A673 (cell line): ENCODE measurements at places on chromosomes 1 and 21.

GRCh38 chr1:51435878-51436277 is 83.2 kb downstream of the EPS15 start:
- DNase-seq = no peak

DNA sequence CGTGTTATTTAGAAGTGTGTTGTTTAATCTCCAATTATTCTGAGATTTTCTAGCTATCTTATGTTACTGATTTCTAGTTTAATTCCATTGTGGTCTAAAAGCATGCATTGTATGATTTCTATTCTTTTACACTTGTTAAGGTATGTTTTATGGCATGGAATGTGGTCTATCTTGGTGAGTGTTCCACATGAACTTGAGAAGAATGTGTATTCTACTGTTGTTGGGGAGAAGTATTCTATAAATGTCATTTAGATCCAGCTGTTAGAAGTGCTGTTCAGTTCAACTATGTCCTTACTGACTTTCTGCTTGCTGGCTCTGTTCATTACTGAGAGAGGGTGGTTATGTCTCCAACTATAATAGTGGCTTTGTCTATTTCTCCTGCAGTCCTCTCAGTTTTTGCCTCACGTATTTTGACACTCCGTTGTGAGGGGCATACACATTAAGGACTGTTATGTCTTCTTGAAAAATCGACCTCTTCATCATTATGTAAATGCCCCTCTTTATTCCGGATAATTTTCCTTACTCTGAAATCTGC is 12.0 kb upstream of the PLA2G5 start:
- DNase-seq = no peak

DNA sequence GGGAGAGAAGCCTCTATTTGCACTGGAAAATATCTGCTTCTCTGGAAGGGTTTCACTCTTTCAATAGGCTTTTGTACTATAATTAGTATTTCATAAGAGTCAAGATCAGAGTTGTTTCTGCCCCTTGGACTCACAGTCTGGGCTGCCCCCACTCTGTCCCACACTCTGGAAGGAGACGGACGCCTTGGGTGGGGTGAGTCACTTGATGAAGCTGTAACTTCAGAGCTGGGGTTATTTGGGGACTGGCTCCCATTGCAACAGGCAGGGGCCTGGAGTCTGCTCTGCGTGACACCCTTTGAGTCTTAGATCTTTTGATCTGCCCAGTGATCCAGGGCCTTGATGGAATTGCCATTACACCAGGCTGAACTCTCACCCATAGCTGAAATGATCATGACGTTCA is 4.0 kb upstream of the KCNA10 start:
- DNase-seq = no peak

GRCh38 chr1:200355801-200356200 is 54.0 kb downstream of the ZNF281 start:
- DNase-seq = no peak

DNA sequence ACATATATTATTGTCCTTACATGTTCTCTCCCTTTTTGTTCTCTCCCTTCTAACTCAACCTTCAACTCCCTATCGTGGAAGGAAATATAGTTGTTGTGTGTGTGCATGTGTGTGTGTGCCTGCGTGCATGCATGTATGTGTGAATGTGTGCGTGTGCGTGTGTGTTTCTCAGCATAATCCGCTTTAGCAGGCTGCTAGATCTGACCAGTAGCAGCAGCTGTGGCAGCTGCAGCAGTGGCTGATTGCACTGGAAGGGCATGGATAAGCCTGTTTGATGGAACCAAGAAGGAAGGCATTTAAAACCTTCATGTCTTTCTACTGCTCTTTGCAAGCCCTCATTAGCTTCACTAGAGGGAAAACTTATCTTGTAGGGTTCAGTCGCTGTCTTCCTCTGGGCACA is 65.6 kb upstream of the IRF2BP2 start:
- DNase-seq = no peak

DNA sequence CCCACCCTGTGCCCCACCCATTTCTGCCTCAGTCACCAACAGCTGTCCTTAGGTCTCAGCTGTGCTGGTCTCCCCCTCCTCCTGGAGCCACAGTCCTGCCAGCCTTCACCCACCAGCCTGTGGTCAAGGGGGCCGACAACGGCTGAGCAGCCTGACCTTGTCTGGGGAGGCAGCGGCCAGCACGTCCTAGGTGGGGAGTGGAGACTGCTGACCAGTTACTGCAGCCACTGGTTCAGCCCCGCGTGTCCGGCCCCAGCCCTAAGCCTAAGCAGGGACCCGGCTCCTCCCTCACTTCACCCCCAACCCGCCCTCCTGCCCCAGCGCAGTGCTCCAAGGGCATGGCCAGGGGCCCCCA is 79.2 kb downstream of the MORN1 start:
- no peak for DNase-seq

DNA sequence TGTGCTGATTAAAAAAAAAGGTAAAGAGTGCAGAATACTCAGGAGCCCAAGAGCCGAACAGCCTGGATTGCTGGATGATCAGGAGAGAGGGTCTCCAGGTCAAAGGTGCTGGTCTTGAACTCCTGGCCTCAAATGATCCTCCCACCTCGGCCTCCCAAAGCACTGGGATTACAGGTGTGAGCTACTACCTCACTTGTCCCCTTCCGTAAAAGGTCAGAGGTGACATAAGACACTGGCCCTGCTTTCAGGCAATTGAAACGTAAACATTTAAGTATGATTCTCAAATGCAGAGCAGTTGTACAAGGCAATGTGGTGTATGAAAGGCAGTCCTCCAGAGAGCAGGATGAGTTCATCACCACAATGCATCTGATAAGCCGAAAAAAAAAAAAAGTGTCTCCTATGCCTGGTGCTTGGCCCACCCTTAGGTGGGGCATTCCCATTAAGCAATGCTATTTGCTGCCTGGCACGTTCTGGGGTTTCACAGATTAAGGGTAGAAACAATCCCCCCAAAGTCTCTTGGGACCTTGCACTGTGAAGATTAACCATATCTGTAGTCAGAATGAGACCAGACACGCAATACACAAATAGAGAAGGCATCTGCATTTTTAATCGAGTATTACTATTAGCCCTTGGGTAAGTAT is 47.7 kb downstream of the PARP1 start:
- no peak for DNase-seq

- peak; percentile 99 for DNase-seq
These were observed at the start of gene DHDDS for GRCh38 chr1:26431979-26432695. Gene DHDDS (plus strand): TSS chr1:26432321. CDS start chr1:26432946, 625 bp downstream.

DNA sequence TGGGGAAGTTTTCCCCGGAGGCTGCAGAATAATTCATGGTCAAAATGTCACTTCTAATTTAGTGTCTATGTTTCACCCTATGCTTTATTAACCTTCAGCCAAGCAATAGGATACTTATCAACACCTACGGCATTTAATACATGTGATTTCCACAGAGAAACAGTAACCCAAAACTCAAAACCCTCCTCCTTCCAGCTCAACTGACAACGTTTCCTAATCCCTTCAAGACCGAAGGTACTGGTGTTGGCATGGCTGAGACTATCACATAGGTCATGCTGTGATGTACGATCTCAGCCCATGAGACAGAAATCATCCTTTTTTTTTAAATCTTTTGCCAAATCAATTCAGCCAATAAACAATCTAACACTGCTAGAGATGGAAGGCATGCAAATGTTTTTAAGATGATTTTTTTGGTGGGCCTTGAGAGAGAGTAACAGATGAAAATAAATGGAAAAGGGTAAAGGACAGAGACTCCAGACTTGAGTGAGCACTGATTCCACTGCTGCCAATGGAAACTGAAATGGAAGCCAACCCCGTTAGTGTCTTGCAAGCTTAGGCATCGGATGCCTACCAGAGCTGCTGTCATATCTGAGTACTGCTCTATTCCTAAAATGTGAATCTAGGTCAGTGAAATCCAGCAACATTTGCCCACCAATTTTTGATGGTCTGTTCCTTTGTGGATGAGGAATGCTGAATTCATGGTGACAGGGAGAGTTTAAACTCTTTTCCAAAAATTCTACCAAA is 63.4 kb upstream of the BCL10 start:
- DNase-seq = no peak

- no peak for DNase-seq
These were observed 8.6 kb downstream of the CLSTN1 start for GRCh38 chr1:9815150-9815549.

GRCh38 chr1:101520302-101520701 is 283.5 kb downstream of the S1PR1 start:
- peak; percentile 84 for DNase-seq

GRCh38 chr1:156464825-156465452 is 35.6 kb downstream of the MEF2D start:
- no peak for DNase-seq

GRCh38 chr1:22119626-22120468 is 23.1 kb downstream of the WNT4 start:
- DNase-seq = no peak

GRCh38 chr1:217078078-217078690 is 355.0 kb upstream of the ESRRG start:
- no peak for DNase-seq

DNA sequence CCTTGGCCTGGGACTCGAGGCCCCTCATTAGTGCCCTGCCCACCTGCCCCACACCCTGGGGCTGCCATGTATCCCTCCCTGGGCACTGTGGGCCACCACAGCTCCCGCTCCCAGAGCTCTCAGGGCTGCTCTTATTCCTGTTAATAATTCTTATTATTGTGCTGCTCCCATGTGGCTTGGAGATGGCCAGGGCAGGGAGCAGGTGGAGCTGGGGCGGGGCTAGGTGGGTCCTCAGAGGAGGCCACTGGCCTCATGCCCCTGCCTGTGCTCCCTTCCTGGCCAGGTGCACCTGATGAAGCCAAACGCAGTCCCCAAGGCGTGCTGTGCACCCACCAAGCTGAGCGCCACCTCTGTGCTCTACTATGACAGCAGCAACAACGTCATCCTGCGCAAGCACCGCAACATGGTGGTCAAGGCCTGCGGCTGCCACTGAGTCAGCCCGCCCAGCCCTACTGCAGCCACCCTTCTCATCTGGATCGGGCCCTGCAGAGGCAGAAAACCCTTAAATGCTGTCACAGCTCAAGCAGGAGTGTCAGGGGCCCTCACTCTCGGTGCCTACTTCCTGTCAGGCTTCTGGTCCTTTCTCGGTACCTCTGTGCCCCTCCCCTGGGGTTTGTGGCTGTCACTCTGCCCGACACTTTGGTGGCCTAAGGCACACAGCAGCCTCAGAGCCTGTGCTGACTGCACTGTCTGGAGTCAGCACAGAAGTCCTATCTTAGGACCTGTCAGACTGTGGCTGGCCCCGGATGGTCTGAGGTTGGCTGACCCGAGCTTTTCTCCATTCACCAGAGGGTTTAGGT is 34.1 kb downstream of the BMP8A start:
- no peak for DNase-seq

DNA sequence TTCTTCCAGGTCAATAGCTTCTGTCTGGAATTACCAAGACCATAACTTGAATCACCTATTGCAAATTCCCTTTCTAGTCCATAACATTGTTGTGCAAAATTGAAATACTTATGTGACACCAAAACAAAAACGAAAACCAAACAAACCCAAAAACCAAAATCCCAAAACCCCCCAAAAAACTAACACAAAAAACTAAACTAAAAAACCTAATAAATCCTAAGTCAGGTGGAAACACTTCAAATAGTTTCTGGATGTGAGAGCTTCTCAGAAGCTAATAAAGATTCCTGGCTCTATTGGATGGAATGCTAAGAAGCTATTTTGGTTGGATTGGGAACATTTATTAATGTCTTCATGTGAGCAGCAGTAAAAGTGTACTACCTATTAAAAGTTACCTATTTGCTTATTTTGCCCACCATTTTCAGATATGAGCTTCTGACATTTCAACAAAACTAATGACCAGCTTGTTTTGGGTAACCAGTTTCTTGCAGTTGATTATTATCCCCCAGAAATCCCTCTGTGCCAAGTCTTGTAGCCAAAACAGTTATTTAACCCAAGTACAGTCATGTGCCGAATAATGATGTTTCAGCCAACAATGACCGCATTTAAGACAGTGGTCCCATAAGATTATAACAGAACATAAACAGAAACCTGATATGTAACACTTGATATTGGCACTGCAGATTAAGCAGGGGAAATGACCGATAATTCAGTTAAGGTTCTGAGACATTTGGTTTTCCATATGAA is 76.4 kb downstream of the LTN1 start:
- no peak for DNase-seq

- DNase-seq = no peak
These were observed 21.5 kb upstream of the FMN2 start for GRCh38 chr1:240070188-240070587.

DNA sequence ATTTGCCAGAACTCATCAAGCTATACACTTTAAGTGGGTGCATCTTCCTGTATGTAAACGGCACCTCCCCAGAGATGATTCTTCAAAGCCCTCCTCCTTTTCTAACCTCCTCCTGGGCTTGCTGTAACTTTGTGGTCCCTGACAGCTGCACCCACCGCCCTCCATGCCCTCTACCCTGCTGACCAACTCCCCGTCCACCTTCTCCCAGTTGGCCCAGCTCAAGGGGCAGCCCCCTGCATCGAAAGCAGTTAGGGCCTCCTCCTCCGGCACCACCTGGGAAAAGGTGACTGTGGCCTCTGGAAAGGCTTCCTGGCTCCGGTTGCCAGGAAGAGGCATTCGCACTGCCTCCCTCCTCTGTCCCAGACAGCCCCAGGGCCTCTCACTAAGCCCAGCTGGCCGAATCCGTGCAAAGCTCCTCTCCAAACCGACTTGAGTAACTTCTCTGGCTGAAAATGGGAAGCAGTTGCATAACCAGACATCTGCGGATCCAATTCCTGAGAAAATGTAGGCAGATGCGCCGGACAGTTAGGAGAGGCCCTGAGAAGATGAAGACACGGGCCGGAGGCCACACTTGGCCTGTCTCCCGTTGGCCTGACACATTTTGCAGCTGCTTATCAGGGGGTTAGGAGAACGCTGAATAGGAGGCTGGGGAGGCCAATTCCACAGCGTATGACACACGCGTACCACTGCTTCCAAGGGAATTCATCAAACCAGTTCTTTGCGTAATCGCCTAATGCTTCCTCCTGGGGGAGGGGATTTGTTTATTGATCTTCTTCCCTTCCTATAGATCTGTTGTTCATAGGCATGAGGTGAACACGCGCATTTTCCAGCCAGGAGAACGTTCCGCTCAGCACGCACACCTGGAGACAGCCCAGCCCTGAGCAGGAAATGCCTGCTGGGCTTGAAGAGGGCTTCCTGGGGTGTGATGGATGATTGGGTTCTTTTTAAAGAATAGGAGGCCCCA is 48.7 kb upstream of the COL6A2 start:
- peak; percentile 77 for DNase-seq
